ENCODE measurements at places on chromosomes 3 and 15. TPM values are rescaled to one million over a fixed set of nuclear protein-coding genes. Genes with fewer than 3 reads are reported as not detected.

The PLA2G4B gene
- total RNA-seq, result 7.9 TPM

GRCh38 chr3:127682561-127682960 is 9.8 kb downstream of the ABTB1 start:
- peak; percentile 40 for DNase-seq

- no peak for DNase-seq
Measured at GRCh38 chr3:66270701-66271100, 49.9 kb downstream of the SLC25A26 start.

The PEX11A gene
- total RNA-seq, result 3.0 TPM

- no peak for DNase-seq
Measured at GRCh38 chr15:33119273-33119672, 75.2 kb downstream of the FMN1 start.

- no peak for DNase-seq
Measured at GRCh38 chr3:58572013-58572633, 5.1 kb downstream of the FAM107A start.

- DNase-seq, result no peak
Measured at GRCh38 chr3:165347526-165347925, 151.3 kb upstream of the SLITRK3 start.

GRCh38 chr15:87523516-87523915 is 733.0 kb downstream of the NTRK3 start:
- no peak for DNase-seq

GRCh38 chr3:11074011-11074410 is 80.3 kb upstream of the HRH1 start:
- DNase-seq, result no peak

DNA sequence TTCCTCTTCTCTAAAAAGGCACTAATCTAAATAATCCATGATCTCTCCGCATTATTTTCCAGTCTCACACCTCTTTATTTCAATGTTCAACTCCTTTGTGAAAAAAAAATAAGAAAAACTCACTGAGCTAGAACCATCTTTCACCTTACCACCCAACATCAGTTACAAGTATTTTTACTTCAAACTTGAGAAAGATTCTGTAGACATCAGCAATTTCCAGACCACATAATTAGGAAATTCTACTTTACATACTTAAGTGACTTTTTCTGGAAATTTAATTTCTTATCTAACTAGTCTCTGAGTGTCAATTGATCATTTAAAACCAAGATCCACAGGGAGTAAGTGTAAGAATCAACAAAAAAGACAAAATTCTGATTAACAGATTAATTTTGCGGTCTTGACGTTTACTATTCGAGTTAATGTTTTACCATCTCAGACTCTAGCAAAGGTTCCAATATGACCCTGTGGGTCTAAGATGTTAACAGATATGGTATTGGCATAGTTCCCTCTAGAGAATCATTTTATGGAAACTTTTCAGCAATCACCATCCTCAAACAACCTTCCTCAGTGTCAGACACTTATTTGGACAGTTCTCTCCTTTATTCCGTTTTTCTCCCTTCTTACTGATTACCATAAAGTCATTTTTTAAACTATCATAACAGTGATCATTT is 5.1 kb downstream of the ATP13A3 start:
- DNase-seq, result no peak
